Muscle of leg (tissue), 16 donors: ENCODE measurements at places on chromosomes 5 and 9. TPM values are rescaled to one million over a fixed set of nuclear protein-coding genes. Genes with fewer than 3 reads are reported as not detected.
A peak's percentile ranks its signal among the peaks of the same experiment; 100 is the strongest.

- no peaks in the 10 kb centered on the region for H3K27me3 ChIP-seq
- no peak overlapping the region for H3K27ac ChIP-seq
- H3K4me1 ChIP-seq = no peaks in the 10 kb centered on the region
- no peak overlapping the region for H3K4me3 ChIP-seq
- H3K36me3 ChIP-seq = no peaks in the 10 kb centered on the region
Observed at GRCh38 chr5:128632264-128632663, 94.2 kb upstream of the FBN2 start.

Gene GRXCR2
- total RNA-seq = not detected

DNA sequence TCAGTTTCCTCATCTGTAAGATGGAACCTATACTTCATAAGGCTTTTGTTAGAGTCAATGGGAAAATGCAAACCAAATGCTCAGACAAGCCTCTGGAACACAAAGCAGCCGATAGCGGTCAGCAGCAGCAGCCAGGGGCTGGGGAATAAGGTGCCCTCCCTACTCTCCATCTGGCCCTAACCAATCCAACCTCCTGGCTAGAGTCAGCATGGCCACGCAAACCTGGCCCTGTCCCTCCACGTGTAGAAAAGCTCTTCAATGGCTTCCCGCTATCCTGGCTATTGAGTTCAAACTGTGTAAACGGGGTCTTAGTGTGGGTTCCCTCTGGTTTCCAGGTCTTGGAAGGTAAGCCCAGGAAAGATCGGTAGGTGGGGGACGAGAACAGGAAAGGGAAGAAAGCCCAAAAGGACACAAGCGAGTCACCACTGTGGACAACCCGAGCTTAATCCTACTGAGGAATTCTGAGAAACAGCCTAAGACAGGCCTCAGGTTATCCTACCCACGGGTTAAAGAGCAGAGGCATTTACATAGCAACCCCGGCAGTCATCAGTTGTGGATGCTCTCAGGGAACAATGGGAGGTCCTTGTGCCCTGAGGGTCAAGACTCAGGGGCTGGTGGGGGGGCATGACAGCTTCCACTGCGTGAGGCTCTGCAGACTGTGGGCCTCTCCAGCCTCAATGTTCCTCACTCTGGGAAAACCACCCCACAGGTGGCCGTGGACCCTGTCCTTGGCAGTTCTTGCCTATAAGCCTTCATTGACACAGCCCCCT, 30.9 kb downstream of the FABP6 start:
- peaks cover 17% of the 10 kb centered on the region for H3K4me1 ChIP-seq
- H3K27ac ChIP-seq = no peak overlapping the region
- no peaks in the 10 kb centered on the region for H3K27me3 ChIP-seq
- no peak overlapping the region for H3K4me3 ChIP-seq
- no peak for DNase-seq
- peaks cover 10% of the 10 kb centered on the region for H3K36me3 ChIP-seq

Gene CDO1
- total RNA-seq = 19.1 TPM

- peaks cover 3% of the 10 kb centered on the region for H3K27me3 ChIP-seq
- peak overlapping the region; percentile 83 for H3K27ac ChIP-seq
- peaks cover 26% of the 10 kb centered on the region for H3K36me3 ChIP-seq
- DNase-seq = peak; percentile 92
- H3K4me1 ChIP-seq = peaks cover 54% of the 10 kb centered on the region
Observed at GRCh38 chr9:128245421-128246151, 30.2 kb downstream of the GOLGA2 start.

Gene ENC1
- 18.4 TPM for total RNA-seq

DNA sequence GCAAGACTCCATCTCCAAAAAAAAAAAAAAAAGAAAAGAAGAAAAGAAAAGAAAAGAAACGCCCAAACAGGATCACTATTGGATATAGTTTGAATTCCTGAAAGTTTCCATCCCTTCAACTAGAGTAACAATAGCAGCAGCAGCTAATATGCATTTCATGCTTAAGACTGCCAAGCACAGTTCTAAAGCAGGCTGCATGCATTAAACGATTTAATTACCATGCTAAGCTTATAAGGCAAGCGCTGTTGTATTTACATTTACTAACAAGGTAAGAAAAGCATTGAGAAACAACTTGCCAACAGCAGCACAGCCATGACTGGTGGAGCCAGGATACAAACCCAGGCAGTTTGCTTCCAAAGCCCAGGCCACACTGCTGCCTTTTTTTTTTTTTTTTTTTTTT, 13.0 kb downstream of the TBC1D2 start:
- H3K36me3 ChIP-seq = no peaks in the 10 kb centered on the region
- no peak overlapping the region for H3K27ac ChIP-seq
- H3K27me3 ChIP-seq = no peaks in the 10 kb centered on the region
- H3K4me1 ChIP-seq = no peaks in the 10 kb centered on the region
- H3K4me3 ChIP-seq = no peak overlapping the region

DNA sequence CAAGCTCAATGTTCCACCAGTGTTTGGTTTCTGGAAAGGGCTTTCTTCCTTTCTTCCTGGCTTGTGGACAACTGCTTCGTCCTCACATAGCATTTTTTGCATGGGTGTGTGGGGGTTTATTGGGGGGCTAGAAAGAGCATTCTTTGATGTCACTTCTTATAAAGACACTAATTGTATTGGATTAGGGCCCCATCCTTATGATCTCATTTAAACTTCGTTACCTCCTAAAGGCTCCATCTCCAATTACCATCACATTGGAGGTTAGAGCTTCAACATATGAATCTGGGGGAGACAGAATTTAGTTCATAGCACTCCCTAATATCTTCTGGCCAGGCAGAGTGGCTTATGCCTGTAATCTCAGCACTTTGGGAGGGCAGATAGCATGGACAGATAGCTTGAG, 6.1 kb upstream of the MACROH2A1 start:
- DNase-seq = no peak
- no peak overlapping the region for H3K4me3 ChIP-seq
- no peaks in the 10 kb centered on the region for H3K36me3 ChIP-seq

- H3K4me3 ChIP-seq = no peak overlapping the region
- H3K27ac ChIP-seq = no peak overlapping the region
- no peak for DNase-seq
- H3K36me3 ChIP-seq = no peaks in the 10 kb centered on the region
- no peaks in the 10 kb centered on the region for H3K27me3 ChIP-seq
Observed at GRCh38 chr9:110764006-110764405, 95.4 kb downstream of the MUSK start.

Gene CDH6
- total RNA-seq = 8.0 TPM

- H3K36me3 ChIP-seq = no peaks in the 10 kb centered on the region
- H3K4me3 ChIP-seq = no peak overlapping the region
- H3K27me3 ChIP-seq = peaks cover 2% of the 10 kb centered on the region
- no peak for DNase-seq
Observed at GRCh38 chr5:41296066-41296465, 82.7 kb upstream of the C6 start.

Gene ADGRD2
- not detected for total RNA-seq

Gene IL5
- not detected for total RNA-seq

- no peaks in the 10 kb centered on the region for H3K36me3 ChIP-seq
- H3K27ac ChIP-seq = no peak overlapping the region
- no peaks in the 10 kb centered on the region for H3K27me3 ChIP-seq
- no peak overlapping the region for H3K4me3 ChIP-seq
- DNase-seq = no peak
Observed at GRCh38 chr9:125757834-125758233, 10.7 kb downstream of the PBX3 start.

DNA sequence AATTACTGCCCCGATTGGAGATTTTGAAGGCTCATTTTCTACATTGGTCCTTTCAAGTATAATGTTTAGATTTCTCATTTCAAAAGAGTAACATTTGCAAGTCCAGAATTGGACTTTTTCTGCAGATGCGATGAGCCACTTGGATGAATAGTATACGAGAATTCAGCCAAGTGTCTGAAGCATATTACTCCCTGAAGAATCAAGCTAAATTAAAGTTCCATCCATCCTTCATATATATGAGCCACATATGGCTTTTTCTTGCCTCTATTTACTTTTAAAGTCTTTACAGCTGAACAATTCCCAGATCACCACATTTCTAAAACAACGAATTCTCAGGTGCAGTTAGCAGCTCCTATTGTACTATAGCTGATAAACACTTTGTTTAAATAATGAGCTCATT, 288.7 kb downstream of the CEMIP2 start:
- peak; percentile 83 for DNase-seq
- no peak overlapping the region for H3K27ac ChIP-seq
- peaks cover 5% of the 10 kb centered on the region for H3K4me1 ChIP-seq
- H3K36me3 ChIP-seq = no peaks in the 10 kb centered on the region
- H3K27me3 ChIP-seq = no peaks in the 10 kb centered on the region

Gene PCDHA4
- total RNA-seq = 0.22 TPM

Gene SPATA6L
- 0.49 TPM for total RNA-seq

Gene IFNA13
- 0.04 TPM for total RNA-seq

GRCh38 chr5:57960569-57960968, 478.0 kb upstream of the ACTBL2 start:
- no peaks in the 10 kb centered on the region for H3K27me3 ChIP-seq
- DNase-seq = no peak
- no peaks in the 10 kb centered on the region for H3K4me1 ChIP-seq

Gene SPINK6
- total RNA-seq = not detected

Gene KIF20A
- 17.8 TPM for total RNA-seq

Gene MEGF10
- total RNA-seq = 41.5 TPM

- no peak overlapping the region for H3K4me3 ChIP-seq
- no peak overlapping the region for H3K27ac ChIP-seq
- peaks cover 54% of the 10 kb centered on the region for H3K36me3 ChIP-seq
- no peak for DNase-seq
- H3K27me3 ChIP-seq = no peaks in the 10 kb centered on the region
Observed at GRCh38 chr5:33474931-33475499, 34.2 kb downstream of the TARS1 start.

Gene SUB1
- 296 TPM for total RNA-seq

Gene AMBP
- 0.58 TPM for total RNA-seq

DNA sequence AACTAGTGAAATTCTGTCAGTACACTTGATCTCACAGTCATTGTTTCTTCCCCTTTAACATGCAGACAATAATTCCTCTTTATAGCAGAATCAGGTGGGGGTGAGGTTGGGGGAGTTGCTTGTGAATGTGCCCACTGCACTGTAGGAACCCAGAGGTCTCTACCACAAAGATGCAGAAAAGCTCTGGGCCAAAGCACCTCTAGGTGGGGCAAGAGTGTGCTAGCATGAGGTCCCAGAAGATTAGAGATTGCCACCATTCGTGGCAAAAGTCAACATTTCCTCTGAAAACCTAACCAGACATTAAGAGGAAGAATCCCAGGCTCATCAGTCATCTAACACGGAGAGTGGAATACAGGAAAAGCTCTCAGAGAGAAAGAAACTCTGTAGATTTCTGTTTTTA, 74.5 kb downstream of the PTCD2 start:
- H3K36me3 ChIP-seq = no peaks in the 10 kb centered on the region
- H3K4me1 ChIP-seq = peaks cover 16% of the 10 kb centered on the region
- no peaks in the 10 kb centered on the region for H3K27me3 ChIP-seq
- no peak overlapping the region for H3K4me3 ChIP-seq
- H3K27ac ChIP-seq = no peak overlapping the region
- no peak for DNase-seq

Gene PDE8B
- 2.0 TPM for total RNA-seq

Gene EFNA5
- 3.7 TPM for total RNA-seq

GRCh38 chr9:94174164-94174563, 84.9 kb upstream of the ZNF169 start:
- peaks cover 25% of the 10 kb centered on the region for H3K36me3 ChIP-seq
- no peak overlapping the region for H3K27ac ChIP-seq
- DNase-seq = no peak

- peaks cover 18% of the 10 kb centered on the region for H3K36me3 ChIP-seq
- DNase-seq = no peak
- H3K27me3 ChIP-seq = no peaks in the 10 kb centered on the region
- no peaks in the 10 kb centered on the region for H3K4me1 ChIP-seq
- no peak overlapping the region for H3K4me3 ChIP-seq
- H3K27ac ChIP-seq = no peak overlapping the region
Observed at GRCh38 chr9:96818533-96818932, 35.8 kb downstream of the ZNF782 start.

Gene MTMR12
- total RNA-seq = 12.9 TPM

DNA sequence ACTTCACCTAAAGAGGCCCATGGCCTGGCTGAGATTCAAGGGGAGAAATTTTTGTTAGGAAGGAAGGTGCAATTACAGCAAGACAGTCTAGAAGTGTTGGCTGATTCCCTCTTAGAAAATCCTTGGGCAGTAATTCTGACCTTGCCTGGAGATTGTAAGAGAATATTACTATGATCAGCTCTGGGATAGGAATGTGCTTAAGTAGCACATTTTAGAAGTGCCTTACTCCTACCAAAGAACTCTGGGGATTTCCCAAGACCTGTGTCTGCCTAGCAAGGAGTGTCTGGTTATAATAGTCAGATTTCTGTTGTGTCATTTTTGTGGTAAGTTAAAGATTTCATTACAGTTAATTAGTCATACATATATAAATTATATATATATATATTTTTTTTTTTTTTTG, 52.3 kb downstream of the NLN start:
- H3K36me3 ChIP-seq = no peaks in the 10 kb centered on the region
- peak; percentile 24 for DNase-seq
- H3K27me3 ChIP-seq = no peaks in the 10 kb centered on the region
- H3K27ac ChIP-seq = no peak overlapping the region
- H3K4me1 ChIP-seq = peaks cover 4% of the 10 kb centered on the region

Gene SLC23A1
- 0.04 TPM for total RNA-seq

Gene PRDM9
- total RNA-seq = not detected
